ENCODE measurements at places on chromosomes 2 and 18.

DNA sequence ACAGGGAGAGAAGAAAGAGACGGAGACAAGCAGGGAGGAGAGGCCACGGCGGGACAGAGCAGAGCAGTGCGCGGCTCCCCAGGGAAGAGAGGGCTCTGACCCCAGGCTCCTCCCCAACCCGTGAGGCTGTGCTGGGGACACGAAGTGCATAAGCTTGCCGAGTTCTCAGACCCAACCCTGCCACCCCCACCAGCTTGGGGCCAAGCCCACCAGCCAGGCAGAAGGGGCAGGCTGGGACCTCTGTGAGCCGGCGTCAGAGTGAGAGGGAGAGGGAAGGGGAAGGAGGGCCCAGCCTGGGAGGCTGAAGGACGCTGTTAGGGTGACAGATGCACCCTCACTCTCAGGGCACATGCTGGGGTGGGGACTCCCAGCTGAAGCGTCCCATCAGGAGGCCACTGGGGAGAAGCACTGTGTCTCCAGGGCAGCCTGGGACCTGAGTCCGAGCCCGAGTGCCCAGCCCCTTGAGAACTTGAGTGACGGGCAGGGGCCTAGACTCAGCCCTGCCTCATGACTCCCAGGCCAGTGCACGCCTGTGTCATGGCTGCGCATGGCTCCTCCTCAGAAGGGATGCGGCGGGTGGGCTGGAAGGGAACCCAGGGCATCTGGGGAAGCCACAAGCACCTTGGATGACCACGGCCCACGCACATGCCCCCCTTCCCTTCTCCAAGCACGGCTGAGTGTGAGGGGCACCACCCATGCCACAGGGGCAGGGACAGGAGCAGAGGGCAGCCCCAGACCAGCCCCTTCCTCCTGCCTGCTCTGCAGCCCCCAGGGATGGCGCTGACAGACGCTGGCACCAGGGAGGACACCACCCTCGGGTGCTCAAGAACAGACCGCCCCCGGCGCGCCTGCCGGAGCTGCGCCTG is 31.0 kb downstream of the MTERF4 start:
- no peak for DNase-seq

- DNase-seq, result peak; percentile 58
Observed at GRCh38 chr2:20482725-20483124, 35.9 kb downstream of the RHOB start.

- DNase-seq, result no peak
Observed at GRCh38 chr2:160432633-160433032, 61.0 kb downstream of the RBMS1 start.

GRCh38 chr2:219442256-219443015 is 7.8 kb downstream of the SPEG start:
- DNase-seq, result no peak

DNA sequence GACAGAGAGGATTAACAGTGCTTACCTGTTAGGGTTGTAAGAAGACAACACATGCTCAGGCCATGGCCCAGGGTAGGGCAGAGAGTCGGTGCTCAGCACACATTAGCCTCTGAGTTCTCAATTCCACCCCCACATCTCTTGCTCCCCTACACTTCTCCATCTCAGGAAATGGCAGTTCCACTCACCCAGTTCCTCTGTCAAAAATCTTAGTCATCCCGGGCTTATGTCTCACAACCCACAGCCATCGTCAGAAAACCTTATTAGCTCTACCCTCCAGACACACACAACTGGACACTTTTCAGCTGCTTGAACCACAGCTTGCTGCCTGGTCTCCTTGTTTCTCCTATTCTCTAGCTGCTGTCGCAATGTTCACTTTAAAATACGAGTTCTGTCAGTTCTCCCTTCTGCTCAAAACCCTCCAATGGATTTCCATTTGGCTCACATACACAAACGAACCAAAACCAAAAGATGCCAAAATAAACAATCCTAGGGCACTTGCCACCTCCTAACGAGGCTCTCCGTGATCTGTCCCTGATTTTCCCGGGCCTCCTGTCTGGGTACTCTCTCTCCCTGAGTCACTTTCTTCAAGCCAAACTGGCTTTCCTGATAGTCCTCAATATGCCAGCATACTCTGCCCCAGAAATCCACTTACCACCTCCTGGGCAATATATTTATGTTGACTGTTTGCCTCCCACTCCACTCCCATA is 89.7 kb downstream of the KCTD1 start:
- DNase-seq, result no peak

DNA sequence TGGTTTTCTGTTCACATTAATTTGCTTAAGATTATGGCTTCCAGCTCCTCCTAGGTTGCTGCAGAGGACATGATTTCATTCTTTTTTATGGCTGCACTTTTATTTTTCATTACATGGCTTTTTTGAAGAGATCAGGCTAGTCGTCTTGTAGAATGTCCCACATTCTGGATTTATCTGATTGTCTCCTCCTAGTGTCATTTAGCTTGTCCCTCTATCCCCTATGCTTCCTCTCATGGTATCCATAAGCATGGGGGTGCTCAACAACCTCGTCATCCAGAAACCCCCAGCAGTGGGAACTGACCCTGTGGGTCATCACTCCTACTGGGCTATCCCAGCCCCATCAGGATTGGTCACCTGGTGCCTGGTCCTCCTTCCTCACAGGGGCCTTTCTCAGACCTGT is 49.6 kb downstream of the SERTAD2 start:
- DNase-seq, result no peak

DNA sequence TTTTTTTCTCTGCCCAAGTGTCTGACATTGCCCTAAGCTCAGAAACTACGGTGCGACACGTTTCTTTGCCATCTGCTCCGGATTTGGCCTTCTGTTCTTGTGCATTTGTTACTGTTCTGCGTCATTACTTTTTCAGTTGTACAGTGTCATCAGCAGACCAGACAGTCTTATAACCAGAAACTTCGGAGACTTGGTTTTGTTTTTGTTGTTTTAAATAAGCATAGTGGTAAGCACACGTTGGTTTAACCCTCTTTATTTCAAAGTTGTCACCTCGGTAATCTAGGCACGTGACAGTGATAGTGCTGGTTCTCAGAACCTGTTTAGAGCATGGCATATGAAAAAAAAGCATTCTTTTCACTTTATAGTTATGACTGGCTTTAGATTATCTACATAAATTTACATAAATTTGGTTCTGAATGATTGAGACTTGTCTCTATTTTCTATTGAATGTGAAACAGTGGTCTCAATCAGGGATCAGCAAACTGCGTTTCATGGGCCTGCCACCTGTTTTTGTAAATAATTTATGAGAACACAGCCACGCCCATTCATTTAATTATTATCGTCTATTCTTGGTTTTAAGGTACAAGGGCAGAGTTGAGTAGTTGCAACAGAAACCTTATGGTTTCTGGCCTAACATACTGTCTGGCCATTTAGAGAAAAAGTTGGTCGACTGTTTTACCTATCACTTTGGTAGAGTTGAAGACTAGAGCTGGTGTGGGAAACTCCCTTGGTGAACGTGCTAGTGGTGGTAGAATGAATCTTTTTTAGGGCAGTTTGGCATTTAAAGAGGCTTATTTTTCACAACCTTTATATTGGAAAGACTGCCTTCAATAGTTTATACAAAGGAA is 106.5 kb downstream of the ZNF532 start:
- DNase-seq, result no peak

DNA sequence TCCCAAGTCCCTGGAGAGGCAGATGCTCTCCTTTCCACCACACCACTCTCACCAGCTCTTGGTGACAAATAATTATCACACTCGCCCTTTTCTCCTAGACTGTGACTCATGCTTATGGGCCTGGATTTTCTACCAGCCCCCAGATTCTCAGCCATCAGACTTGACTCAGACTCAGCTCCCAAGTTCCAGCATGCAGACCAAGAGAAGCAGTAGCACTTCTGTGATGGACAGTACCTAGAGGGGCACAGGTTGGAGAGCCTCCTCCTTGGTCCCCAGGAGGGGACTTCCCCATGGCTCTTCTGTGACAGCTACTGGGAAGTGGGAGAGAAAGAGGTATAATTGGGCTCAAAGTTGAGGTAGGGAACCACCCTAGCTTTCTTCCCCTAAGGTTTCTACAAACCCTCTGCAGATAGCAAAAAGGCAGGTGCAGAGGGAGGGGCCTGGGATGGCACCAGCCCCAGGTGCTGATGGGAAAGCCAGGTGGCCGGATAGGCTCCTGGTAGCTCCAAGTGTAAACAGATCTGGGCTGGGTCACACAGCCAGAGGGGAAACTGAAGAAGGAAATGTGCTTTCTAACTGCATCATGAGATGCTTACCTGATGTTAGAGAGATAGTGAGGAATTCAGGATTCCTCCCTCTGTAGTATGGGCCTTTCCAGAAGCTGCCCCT is 4.1 kb downstream of the TCF23 start:
- no peak for DNase-seq

- no peak for DNase-seq
Observed at GRCh38 chr18:53991202-53991601, 233.3 kb downstream of the MBD2 start.

GRCh38 chr2:218012284-218012683 is 9.5 kb upstream of the TNS1 start:
- DNase-seq, result no peak

DNA sequence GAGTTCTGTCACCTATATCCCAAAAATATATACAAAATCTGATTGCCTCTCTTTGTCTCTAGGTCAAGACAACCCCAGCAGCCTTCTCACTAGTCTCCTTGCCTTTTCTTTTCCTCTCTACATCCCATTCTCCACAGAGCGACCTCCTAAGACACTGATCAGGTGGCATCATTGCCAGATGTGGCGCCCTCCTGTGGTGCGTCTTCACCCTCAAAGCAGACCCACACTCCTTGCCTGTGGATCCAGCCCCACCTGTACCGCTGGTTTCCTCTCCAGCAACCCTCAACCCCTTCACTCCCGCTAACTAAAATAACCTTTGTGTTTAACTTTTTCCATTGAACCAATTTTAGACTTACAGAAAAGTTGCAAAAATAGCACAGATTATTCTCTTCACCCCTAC is 273.3 kb downstream of the GLI2 start:
- no peak for DNase-seq

DNA sequence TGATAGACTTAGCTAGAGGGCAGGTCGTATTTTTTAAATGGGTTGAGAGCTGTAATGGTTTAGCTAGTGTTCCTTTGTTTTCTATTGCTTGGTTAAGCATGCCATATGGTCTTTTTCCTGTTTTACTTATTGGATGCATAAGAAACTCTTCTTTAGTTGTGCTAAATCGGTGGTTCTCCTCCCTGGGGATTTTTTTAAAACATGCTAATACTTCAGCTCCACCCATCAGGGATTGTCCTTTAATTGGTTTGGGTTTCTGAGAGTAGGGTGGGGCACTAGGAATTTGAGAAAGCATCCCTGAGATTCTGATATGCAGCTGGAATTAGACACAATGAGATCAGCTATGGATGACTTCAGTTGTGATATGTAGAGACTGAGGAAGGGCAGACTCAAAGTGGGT is 497.2 kb downstream of the THSD7B start:
- DNase-seq, result no peak

DNA sequence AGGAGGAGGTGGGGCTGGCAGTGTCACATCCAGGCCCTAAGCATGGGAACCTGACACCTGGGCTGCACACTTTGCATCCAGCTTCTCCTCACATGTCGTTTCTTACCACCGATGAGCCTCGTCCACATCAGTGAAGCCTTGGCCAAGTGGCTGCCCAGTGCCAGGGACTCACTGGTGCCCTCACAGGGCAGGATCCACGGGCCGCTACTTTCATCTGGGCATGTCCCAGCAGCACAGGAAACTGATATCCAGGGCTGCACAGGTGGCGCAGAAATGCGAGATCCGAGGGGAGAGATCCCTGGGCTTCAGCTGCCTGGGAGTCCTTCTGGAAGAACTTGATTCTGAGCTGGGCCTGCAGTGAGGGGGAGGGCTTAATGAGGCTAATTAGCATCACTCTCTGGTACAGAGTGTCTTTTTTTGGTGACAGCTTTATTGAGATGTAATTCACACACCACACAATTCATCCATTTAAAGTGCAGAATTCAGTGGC is 291.6 kb upstream of the HDAC4 start:
- DNase-seq, result no peak

GRCh38 chr2:133146893-133147292 is 421.4 kb downstream of the NCKAP5 start:
- no peak for DNase-seq

GRCh38 chr18:51645607-51646006 is 448.1 kb upstream of the MEX3C start:
- no peak for DNase-seq

- DNase-seq, result no peak
Observed at GRCh38 chr2:58133395-58133794, 86.8 kb downstream of the VRK2 start.

DNA sequence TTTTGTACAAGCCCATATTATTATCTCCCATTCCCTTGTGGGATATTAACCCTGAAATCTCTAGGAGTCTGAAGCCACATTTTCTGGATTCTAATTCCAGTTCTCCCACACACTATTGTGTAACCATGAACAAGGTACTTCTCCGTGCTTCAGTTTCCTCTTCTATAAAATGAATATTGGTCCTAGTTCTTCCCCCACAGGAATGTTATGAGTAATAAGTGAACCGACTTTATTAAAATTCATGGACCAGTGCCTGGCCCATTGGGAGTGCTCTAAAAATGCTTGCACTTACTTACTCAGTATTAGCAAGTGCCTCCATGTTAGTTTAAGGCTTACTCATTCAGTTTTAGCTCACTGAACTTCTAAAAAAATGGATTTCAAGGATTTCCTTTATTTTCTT is 1.4 kb upstream of the ACMSD start:
- no peak for DNase-seq

DNA sequence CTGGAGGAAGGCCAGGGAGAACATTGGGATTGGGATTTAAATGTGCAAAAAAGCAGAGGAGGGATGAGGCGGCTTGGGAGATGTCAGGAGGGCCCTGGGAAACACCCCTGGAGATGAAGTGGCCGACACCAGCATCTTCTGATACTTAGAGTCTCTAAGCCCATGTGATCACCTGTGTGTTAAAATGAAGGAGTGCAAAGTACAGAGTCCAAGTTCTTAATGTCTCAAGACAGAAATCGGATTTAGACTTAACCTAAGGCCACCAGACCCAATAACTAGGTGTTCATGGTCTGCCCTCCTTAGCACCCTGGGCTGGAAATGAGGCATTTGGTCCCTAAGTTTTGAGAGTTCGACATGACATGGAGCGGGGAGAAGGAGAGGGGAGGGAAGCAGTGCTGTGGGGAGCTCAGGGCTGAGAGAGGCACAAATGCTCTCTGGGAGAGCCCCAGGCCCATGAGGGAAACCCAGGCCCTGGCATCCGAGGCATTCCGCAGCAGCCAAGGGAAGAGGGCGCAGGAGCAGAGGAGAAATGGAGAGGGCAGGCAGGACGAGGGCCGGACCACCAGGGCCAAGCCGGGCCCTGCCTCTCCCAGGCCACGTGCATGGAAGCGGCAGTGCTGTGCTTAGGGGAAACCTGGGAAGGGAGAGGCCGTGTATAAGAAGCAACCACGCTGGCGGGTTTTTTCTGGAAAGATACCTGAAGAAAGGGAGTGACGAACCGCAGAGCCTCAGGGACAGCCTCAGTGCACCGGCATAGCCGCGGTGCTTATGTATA is 63.3 kb downstream of the SFXN5 start:
- DNase-seq, result no peak

DNA sequence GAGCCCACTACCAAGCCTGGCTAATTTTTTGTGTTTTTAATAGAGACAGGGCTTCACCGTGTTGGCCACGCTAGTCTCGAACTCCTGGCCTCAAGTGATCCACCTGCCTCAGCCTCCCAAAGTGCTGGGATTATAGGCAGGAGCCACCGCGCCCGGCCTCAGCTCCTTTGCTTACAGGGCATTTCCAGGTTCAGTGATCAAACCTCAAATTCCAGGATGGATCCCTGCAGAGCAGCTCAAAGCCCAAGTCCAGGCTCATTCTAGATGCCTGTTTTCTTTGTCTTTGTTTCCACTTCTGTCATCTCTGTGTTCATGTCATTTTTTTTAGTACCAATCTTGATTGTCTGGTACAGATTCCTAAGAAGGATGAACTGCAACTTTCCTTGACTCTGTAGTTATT is 41.9 kb downstream of the TNFRSF11A start:
- DNase-seq, result no peak

Data from hindlimb muscle (tissue), 1 donor.